ENCODE measurements at places on chromosomes 7 and 10.

DNA sequence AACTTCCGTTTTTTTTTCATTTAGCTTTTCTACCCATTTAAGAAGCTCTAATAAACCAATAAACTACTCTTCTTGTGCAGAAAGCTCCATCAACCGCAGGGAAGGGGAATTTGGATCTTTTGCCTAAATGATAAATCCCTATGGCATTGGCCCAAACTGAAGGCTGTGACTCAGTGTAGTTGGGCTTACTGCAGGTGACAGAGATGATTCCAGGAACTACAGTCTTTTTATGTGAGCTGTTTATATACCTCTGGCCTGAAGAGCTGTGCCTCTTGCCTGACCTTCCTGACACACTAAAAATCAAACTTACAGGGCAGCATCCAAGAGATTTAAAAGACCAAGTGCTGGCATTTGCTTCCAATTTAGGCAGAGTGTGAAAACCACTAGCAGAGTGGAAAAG is 25.2 kb downstream of the ABCB1 start:
- no peak for DNase-seq

DNA sequence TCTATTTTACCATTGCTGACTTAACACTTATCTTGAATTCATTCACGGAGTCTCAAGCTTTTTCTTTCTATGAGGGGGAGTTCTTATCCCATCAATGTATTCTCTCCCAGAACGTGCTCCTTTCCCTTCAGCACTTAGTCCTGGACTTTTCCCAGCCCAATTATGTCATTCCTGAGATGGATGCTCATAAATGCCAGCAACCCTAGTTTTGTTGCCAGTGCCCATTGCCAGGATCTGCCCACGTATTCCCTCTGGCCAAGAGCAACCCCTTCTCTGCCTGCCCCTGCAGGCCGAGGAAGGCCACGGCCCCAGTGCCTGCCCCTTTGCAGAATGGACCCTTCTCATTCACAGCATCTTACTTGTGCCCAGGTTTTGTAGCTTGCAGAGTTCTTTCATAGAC is 67.4 kb upstream of the PPP1R3C start:
- no peak for DNase-seq

DNA sequence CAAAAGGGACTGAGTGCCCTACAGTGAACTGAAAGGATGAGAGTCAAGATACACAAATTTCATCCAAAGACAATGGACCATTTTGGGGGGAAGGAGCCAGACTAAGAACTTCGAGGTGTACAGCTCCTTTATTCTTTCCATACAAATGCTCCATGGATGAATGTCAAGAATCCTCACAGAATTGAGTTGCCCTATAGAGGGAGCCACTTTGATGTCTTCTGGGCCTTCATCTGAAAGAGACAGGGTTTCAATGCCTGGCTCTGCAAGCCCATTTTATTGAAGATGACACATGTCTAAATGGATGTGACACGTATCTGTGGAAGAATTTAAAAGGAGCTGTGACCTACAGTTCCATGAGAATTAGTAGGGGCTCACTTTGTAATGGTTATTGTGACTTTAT is 32.0 kb upstream of the NRG3 start:
- no peak for DNase-seq

- DNase-seq, result no peak
Observed at GRCh38 chr7:51075681-51076580, 240.7 kb downstream of the COBL start.

GRCh38 chr7:85750454-85750949 is 563.6 kb upstream of the SEMA3D start:
- no peak for DNase-seq

GRCh38 chr7:36514289-36515243 is 124.9 kb downstream of the ANLN start:
- no peak for DNase-seq

DNA sequence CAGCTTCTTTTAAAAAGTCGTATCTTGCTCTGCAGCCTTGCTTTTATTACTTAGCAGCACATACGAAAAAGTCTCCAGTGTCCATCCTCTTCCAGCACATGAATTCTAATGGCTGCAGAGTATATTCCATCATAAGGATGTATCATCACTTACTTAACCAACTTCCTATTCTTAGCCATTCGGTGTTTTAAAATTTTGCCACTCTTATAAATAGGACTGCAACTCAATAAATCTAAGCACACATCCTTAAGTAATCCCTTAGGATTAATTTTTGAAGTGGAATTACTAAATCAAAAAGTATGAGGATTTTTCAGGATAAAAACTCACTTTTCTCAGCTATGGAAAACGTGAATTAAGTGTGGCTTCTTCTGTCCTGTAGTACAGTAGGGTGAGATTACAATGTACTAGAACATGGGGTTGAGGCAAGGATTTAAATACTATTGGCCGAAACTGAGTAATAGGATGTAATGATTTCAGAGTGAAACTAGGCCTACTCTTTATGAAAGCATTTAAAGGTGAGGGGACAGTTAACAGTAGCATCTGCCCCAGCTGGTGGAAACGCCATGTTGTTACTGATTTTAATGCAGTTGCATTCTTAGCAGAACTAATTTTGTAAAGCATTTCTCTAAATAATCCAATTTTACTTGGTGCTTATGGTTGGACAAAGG is 1035.5 kb downstream of the LRMDA start:
- no peak for DNase-seq

- DNase-seq, result no peak
Observed at GRCh38 chr10:78867555-78867939, 201.2 kb upstream of the ZMIZ1 start.

DNA sequence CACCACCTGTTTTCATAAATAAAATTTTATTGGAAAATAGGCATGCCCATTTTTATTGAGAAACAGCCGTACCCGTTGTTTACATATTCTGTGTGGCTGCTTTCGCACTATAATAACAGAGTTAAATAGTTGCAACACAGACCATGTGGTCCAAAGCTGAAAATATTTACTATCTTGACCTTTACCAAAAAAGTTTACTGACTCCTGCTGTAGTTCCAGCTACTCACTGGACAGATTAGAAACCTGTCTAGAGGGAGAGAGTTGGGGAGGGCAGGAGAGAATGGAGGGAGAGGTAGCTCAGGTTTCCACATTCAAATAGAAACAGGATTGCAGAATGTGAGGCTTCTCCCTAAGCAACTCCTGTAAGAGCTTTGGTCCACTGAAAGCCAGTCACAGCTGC is 55.1 kb upstream of the GLCCI1 start:
- DNase-seq, result no peak

GRCh38 chr10:53839440-53840039 is 961.5 kb downstream of the PCDH15 start:
- no peak for DNase-seq

DNA sequence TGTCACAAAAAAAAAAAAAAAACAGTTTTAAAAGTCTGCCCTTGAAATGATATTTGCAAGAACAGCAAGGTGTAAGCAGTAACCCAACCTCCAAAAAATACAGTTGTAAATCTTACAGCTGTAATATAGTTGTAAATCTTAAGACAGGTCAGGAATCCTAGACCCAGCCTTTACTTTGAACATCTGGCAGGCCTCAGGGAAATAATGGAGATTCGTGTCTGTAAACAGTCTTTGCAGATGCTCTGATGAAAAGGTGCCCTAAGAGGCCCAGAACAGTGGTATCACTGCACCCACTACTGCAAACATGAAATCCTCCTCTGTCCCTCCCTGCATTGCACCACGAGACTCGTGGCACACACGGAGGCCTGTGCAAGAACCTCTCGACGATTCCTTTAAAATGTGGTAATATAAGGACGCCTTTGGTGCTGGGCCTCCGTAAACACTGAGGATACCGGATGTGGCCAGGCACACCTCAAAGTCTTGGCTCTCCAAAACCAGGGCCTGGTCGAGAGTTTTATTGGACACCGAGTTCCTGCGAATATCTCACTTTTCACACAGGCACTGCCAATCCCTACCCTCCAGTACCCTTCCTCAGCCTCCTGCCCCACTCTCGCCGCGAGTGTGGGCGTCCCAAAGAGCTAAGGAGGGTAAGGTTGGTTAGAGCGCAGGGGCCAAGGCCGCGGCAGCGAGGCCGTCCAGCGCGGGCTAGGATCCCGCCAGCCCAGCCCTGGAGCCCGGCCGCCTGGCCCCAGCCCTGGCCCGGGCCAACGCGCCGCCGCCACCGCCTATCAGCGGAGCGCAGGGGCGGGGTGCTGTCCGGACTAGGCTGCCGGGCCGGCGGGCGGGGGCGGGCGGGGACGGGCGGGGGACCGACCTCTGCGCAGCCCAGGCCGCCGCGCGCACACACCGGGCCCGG is at the start of gene REEP3:
REEP3 (plus strand) TSS at position 902 of the 916 bp plus-strand sequence. CDS start 145 bp downstream, outside the sequence.
- peak; percentile 41 for DNase-seq

- DNase-seq, result no peak
Observed at GRCh38 chr10:60387531-60387930, 2.1 kb downstream of the ANK3 start.

GRCh38 chr10:14126697-14127440 is 203.9 kb downstream of the FRMD4A start:
- no peak for DNase-seq

DNA sequence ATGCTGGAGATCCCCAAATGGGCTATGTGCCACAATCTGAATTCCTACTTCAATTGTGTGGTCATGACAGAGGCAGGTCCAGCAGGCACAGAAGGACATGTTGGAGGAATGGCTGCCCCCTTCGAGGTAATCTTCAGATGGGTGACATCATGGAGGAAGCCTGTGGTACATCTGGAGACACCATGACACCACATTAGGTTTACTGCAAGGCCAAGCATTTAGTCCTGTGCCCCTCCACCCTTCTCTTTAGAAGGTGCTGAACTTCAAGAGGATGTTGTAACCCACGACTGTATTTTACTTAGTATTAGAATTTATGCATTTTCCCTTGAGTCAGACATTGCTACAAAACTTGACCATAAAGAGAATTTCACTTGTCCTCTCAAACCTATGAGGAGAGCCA is 75.1 kb upstream of the DDC start:
- no peak for DNase-seq

- no peak for DNase-seq
Observed at GRCh38 chr10:74190494-74190893, 39.5 kb downstream of the ADK start.

DNA sequence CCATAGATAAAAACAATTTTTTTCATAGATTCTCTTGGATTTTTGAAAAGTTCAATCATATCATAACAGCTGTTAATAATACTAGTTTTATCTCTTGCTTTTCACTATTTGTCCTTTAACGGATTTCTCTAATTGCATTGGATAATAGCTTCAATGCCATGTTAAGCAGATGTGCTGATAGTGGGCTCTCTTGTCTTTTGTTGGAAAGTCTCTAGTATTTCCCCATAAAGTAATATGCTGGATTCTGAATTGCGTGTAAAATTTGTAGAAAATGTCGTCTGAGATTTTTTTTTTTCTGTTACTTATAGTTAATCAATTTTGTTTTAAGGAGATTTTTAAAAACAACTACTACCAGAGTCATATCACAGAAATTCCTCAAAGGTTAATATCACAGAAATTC is 53.3 kb downstream of the TFPI2 start:
- DNase-seq, result no peak

DNA sequence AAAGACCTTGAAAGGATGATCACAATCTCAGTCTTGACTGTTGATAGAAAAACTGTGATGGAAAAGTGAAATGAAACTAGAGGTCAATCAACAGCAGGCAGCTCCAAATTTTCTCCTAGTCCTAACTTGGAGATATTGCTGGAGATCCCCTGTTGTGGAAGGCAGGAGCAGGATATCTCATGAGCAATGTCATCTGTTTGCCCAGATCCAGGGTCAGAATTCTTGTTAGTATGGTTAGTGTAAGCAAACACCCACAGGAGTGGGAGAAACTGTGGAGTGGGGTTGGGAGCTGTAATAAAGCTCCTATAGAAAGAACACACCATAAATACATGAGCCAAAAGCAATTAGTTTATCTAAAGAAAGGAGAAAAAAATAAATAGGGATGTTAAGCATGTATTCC is 169.0 kb downstream of the AKR1D1 start:
- no peak for DNase-seq

DNA sequence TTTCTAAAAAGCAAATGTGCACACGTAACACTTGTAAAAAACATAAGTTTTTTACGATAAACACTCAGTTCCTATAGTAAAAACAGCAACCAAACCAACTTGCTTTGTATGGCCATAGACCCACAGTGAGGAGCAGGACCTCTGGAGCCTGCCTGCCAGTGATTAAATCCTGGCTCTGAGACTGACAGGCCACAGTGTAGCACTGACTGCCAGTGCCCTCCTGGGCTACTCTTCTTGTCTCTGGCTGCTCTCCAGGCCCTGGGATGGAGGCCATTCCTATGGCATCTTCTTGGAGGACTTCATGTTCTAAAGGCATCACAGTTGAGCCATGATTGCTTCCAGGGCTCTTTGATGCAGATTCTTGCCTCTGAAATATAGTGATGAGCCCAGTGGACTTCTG is 22.7 kb upstream of the TMEM254 start:
- DNase-seq, result no peak

- no peak for DNase-seq
Observed at GRCh38 chr10:124366825-124367224, 51.9 kb downstream of the OAT start.

DNA sequence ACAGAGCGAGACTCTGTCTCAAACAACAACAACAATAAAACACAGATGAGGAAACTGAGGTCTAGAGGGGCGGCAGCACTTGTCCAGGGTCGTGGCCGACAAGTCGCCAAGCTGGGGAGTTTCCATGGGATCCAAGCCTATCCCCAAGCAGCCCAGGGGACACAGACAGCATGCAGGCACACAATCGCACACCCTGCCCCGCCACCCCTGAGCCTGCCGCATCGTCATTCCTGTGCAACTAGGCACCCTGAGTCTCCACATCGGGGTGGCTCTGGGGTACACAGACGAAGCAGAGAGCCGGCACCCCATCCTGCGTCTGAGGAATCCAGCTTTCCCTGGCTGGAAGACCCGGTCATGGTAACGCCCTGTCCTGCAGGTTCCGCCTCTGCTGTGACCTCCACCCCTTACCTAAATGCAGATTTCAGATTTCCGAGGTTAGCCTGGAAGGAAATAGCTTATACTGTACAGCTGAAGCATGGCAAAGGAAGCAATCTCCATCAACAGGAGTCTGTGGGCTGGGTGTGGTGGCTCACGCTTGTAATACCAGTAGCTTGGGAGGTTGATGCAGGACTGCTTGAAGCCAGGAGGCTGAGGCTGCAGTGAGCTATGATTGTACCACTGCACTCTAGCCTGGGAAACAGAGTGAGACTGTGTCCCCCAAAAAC is 136.1 kb upstream of the TNRC18 start:
- DNase-seq, result no peak

- no peak for DNase-seq
Observed at GRCh38 chr10:105159268-105159667, 518.2 kb downstream of the SORCS3 start.

DNA sequence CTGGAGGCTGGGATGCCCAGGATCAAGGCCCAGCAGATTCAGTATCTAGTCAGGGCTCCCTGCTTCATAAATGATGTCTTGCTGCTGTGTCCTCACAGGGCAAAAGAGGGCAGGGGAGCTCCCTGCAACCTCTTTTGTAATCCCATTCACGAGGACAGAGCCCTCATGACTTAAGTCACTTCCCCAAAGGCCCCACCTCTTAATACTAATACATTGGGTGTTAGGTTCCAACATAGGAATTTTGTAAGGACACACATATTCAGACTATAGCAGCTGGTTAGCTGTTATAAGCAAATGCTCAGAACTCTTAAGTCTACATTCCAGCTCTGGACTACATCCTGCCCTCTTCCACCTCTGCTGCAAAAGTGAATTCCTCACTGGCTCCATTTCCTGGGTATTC is 63.0 kb downstream of the VOPP1 start:
- DNase-seq, result no peak

Measured in CD4-positive, alpha-beta T cell treated with Interleukin-17A for 4 hours (primary cell).